NCI-H2029 treated with DMSO at 0.1 percent for 48 hours (cell line): ENCODE measurements at places on chromosomes 1 and 21.

- DNase-seq = no peak
Observed at GRCh38 chr1:53539711-53540603, 80.8 kb downstream of the DMRTB1 start.

DNA sequence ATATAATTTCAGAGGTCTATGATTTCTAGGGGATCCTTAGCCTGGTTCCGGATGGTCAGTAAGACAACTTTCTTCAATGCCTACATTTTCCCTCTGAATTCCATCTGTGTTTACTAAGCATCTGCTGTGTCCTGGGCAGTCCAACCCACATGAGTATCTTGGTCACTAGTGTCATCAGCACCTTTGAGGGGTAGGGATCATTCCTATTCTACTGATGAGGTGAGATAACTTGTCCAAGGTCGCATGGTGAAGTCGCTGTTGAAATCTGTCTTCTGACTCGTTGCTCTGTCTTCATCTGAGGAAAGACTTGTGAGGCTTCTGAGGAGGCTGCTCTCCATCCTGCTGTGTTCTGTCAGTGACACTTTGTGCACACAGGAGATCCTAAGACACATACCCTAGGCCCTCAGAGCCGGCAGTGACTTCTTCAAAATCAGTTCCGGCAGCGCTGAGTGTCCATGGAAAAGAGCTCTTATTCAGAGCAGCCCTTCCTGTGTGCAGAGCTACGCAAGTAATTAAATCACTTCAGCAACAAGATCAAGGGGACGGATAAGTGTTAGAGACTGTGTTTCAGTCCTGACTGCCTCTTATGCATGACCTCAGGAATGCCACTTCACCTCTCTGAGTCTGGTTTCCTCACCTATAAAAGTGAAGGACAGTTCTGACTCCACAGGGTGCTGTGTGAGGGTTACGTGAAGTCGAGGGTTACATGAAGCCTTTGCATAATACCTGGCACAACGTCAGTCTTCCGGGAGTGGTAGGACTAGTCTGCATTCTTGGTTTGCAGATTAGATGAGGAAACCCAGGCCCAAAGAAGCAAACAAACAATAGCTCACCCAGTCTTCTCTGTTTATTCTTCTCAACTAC is 28.4 kb downstream of the AK2 start:
- DNase-seq = peak; percentile 90

DNA sequence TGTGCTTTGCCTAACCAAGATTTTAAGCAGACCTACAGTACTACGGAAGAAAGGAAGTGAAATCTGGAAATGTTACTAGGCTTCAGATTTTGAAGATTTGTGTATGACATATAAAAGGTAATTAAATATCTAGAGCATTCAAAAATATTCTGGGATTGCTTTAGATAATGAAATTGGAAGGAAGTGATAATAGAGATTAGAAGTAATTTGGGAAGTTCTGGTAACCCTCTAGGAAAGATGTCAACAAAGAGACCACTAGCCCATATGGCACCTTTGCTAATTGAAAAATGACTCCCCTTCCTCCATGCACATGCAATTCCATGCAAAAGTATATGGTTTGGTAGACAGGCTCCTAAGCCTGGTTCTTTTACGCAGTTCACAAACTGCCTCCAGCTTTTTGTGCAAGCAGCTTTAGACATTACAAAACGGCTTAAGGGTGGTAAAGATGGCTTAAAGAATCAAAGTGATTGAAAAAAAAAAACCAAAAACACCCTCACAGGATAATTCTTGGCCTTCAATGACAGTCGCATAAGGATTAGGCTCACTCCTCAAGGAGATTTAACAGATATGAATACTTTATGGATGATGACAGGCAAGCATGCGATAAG is 81.8 kb downstream of the LRRC7 start:
- DNase-seq = no peak

DNA sequence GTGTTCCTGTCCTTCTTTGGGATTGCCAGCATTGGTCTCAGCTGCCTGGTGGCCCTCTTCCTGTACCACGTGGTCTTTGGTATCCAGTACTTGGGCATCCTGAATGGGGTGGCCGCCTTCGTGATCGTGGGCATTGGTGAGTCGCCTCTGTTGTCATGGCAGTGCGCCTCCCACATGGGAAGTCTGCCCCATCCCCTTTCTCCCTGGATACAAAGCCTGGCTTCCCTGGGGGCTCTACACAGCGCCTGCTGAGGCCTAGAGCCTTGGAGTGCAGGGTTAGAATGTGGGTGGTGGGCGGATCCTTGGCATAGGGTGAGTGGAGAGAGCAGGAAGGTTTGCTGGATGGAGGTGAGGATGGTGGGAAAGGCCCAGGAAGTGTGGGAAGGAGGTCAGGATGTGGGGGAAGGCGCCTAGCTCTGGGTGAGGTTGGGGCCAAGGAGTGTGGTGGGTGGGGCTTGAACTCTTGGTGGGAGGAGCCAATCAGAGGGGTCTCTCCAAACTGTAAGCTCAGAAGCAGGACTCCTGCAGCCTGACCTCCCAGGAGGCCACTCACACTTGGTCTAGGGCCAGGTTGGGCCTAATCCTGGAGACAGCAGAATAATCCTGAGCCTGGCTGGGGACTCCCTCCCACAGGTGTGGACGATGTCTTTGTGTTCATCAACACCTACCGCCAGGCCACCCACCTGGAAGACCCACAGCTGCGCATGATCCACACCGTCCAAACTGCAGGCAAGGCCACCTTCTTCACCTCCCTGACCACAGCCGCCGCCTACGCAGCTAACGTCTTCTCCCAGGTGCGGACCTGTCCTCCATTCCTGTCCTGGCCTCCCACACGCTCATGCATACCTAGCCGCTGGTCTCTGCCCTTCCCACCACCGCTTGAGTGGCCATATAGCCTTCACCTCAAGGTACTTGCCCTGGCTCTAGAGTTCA is 36.7 kb downstream of the DISP3 start:
- DNase-seq = no peak

DNA sequence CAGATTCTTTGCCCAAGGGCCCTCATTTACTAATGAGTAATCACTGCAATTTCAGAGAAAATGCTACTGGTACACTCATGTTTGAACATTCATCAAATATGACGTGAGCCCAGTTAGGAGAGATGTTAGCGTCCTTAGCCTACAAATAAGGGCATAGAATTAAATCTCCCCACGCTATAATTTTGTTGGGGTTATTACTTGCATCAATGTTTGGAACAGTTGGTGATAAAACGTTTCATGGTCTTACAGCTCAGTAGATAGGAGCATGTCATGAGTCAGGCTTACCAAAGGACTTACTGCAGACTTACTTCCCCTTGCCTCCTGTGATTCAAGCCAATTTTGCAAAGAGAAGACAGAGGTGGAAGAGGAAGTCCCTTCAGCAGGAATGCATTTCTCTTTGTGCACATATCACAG is 304.0 kb downstream of the KIF26B start:
- no peak for DNase-seq

- no peak for DNase-seq
Observed at GRCh38 chr1:86712088-86712860, 7.9 kb downstream of the SH3GLB1 start.

DNA sequence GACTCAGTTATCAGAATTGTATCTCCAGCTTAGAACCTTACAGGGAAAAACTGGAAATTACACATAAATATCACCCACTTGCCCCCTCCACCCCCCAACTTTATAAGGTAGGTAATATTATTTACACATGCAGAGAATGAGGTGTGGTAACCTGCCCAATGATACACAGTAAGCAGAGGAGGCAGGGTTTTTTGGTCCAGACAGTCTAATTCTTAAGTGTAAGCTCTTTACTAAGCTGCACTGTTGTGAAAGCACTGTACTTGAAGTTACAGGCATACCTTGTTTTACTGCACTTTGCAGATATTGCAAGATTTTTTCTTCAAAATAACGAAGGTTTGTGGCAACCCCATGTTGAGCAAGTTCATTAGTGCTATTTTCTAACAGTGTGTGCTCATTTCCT is 24.8 kb upstream of the MYOCOS start:
- DNase-seq = no peak

DNA sequence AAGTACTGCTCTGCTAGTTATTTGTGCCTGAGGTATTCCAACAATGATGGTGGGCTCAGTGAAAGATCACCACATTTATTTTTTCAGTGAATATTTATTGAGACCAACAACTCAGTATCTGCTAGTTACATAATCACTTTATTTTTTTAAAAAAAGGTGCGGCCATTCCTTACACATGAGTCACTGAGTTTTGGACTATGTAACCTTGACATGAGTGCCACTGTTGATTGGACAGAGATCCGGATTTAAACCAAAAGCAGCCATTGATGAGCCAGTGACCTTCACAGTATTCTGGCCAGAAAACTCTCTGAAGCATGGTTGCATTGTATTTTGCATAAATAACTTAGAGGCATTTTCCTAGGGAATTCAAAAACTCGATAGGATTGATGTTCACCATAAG is 79.5 kb downstream of the NUF2 start:
- no peak for DNase-seq

- DNase-seq = no peak
Observed at GRCh38 chr1:21893046-21893805, 43.9 kb downstream of the HSPG2 start.

- DNase-seq = no peak
Observed at GRCh38 chr1:179055937-179056336, 25.9 kb upstream of the TOR3A start.

DNA sequence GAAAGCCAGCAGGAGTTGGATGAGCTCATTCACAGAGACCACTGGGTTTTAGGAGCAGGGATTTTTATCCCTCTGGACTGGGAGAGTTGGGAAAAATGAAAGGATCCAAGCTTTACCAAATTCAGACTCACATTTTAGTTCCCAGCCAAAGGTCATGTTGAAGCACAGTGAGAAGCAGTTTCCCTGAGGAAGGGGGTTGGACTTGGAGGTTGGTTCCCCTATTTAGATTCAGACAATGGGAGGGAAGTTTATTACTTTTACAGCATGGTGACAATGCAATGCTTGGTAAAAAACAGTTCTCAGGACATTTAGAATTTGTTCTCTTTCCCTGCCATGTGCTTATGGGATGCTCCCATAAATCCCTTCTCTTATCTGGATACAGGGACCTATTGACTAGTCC is 57.3 kb upstream of the ZNF648 start:
- DNase-seq = no peak

DNA sequence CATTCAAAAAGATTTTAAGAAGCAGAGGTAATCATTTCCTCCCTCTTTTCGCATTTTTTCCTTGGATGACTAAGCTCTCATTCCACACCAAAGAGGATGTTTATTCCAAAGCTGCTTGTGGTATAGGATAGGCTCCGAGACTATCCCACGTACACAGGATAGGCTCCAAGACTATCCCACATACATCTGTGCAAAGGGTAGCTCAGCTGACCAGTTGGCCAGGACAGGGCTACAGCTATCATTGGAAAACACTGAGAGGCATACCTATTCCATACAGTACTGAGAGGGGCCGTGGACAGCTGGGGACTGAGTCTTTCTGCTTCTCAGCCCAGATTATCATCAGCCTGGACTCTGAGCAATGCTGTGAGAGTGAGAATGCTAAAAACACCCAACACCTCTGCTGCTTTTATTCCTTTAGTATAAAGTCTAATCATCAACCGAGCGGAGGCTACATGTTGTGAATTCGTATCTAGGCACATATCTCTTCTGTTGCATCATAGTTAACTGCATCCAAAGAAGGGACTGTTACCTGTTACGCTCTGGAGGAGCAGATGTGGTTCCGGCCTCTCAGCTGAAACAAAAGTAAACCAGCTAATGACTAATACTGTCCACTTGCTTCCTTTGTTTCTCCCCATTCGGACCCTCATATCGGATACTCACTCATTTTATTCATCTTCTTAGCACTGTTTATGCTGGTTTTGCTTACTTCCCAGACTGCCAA is 141.0 kb downstream of the TNFSF18 start:
- no peak for DNase-seq

DNA sequence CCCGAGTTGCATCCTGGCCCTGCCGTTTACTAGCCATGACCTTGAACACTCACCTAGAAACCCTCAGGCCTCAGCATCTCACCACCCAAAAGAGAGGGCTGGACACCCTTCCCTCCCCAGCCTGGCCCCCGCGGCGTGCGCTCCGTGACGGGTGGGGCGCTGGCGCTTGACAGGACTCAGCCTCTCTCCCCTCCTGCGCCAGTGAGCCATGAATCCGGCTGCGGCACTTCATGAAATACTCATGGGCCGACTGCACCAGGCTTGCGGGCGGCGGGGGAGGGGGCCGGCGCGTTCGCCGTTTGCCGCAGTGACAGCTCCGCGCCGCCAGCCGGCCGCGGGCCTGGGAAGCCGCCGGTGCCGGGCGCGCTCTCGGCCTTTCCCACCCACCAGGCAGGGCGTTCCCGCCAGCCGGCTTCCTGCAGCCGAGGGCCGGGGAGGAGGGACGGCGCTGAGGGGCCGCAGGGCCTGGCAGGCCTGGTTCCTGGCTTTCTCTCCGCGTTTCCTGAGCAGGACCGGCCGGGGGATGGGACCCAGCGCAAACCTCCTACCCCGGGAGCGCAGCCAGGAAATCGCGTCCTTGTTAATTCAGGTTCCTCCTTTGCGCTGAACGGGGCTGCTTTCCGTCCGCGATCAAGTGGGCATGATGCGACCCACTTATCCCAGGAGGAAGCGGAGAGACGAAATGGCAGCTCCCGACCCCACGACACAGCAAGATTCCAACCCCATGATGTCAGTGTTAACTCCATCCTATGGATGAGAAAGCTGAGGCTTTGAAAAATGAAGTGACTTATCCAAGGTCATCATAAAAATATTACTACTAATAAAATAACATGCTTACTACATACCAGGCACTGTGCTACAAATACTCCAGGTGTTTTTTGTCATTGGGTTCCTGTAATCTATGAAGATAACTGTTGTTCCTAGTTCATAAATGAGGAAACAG is 9.1 kb upstream of the LUZP1 start:
- DNase-seq = peak; percentile 41

- no peak for DNase-seq
Observed at GRCh38 chr1:83029916-83030315, 969.0 kb downstream of the TTLL7 start.

GRCh38 chr1:119639109-119639508 is 9.0 kb downstream of the ZNF697 start:
- no peak for DNase-seq

GRCh38 chr1:197915260-197915861 is 1.8 kb upstream of the LHX9 start:
- DNase-seq = no peak

DNA sequence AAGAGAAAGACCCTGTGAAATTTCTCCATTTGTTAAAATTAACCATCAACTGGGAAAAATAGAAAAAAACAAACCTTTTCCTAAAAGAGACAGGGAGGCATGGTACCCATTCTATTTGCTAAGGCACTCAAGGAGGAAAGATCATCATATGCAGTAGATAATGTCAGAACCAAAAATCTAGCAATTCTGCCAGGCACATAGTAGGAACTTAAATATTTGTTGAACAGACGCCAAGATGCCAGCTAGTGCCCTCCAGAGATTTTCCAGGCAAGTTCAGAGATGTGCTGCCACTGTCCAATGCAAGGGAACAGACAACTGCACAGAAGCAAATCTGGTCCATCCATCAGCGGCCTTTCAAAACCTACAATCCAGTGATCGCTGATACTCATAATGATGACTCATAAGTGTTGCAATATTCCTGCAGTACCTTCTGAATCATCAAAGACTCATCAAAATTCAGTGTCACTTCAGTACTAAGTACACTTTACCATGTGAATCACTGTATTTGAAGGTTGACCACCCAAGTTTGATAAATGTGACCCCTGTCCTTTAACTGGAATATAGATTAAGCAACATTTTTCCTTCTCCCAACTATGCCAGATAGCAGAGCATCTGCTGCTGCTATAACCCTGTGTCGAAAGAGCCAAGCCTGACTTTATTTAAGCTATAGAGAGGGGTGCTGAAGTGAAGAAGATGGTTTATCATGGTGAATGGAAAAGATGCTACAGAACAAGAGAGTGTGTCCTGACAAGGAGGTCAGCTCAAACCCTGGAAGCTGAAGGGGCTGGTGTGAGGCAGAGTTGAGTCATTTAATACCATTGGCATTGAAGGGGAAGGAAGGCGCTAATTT is 99.1 kb downstream of the MT1HL1 start:
- DNase-seq = no peak
